ENCODE measurements at places on chromosomes 1 and 21. TPM values are rescaled to one million over a fixed set of nuclear protein-coding genes. Genes with fewer than 3 reads are reported as not detected.

GJA4 gene
- total RNA-seq, result not detected

WDR64 gene
- not detected for total RNA-seq

PTPN22 gene
- total RNA-seq, result not detected

FCRL3 gene
- not detected for total RNA-seq

TLCD4 gene
- 3.6 TPM for total RNA-seq

USP24 gene
- 16.2 TPM for total RNA-seq

CFAP141 gene
- total RNA-seq, result not detected

PRCC gene
- 76.6 TPM for total RNA-seq

SPRR2A gene
- not detected for total RNA-seq

COL9A2 gene
- total RNA-seq, result 0.23 TPM

ADORA1 gene
- 0.73 TPM for total RNA-seq

SPRR2E gene
- total RNA-seq, result not detected

GPR161 gene
- 15.1 TPM for total RNA-seq

ARHGEF19 gene
- total RNA-seq, result 6.6 TPM

ANGPTL3 gene
- not detected for total RNA-seq

AMY1B gene
- total RNA-seq, result not detected

OLFML3 gene
- 4.4 TPM for total RNA-seq

KCNJ9 gene
- not detected for total RNA-seq

SSX2IP gene
- total RNA-seq, result 13.9 TPM

CNIH4 gene
- total RNA-seq, result 106 TPM

NBPF6 gene
- total RNA-seq, result not detected

JTB gene
- total RNA-seq, result 170 TPM

CLDN17 gene
- total RNA-seq, result not detected

AADACL3 gene
- not detected for total RNA-seq

FCRL2 gene
- not detected for total RNA-seq

C1orf52 gene
- total RNA-seq, result 21.1 TPM

VASH2 gene
- total RNA-seq, result 3.8 TPM

FNBP1L gene
- 20.5 TPM for total RNA-seq

IFT25 gene
- 32.6 TPM for total RNA-seq

TIAM1 gene
- 0.33 TPM for total RNA-seq

IL12RB2 gene
- not detected for total RNA-seq

TSHB gene
- total RNA-seq, result not detected

ACTL8 gene
- total RNA-seq, result 1.6 TPM

LCE1E gene
- total RNA-seq, result not detected

S100A7A gene
- not detected for total RNA-seq

APCS gene
- not detected for total RNA-seq

ZP4 gene
- total RNA-seq, result not detected

TTC39A gene
- 1.9 TPM for total RNA-seq

AIRE gene
- total RNA-seq, result not detected

MORC3 gene
- 3.1 TPM for total RNA-seq

SLC35F3 gene
- 4.1 TPM for total RNA-seq

LMOD1 gene
- total RNA-seq, result not detected

DMBX1 gene
- total RNA-seq, result 0.71 TPM

SDF4 gene
- total RNA-seq, result 124 TPM

TMPRSS15 gene
- not detected for total RNA-seq

AKNAD1 gene
- 1.8 TPM for total RNA-seq

FCN3 gene
- total RNA-seq, result not detected

CLDN19 gene
- not detected for total RNA-seq

LCE1A gene
- total RNA-seq, result not detected

ERG gene
- not detected for total RNA-seq

TNFAIP8L2 gene
- total RNA-seq, result not detected

Measured in A549 treated with RU486 at 1 μM for 4 hours (cell line).